Activated CD8-positive, alpha-beta memory T cell treated with anti-CD3 and anti-CD28 coated beads, Interleukin-2, amount 10 ng/mL, durations not matched to agents 7 days and 5 days (primary cell): ENCODE measurements at places on chromosomes 3 and 15. TPM values are rescaled to one million over a fixed set of nuclear protein-coding genes. Genes with fewer than 3 reads are reported as not detected.

DNA sequence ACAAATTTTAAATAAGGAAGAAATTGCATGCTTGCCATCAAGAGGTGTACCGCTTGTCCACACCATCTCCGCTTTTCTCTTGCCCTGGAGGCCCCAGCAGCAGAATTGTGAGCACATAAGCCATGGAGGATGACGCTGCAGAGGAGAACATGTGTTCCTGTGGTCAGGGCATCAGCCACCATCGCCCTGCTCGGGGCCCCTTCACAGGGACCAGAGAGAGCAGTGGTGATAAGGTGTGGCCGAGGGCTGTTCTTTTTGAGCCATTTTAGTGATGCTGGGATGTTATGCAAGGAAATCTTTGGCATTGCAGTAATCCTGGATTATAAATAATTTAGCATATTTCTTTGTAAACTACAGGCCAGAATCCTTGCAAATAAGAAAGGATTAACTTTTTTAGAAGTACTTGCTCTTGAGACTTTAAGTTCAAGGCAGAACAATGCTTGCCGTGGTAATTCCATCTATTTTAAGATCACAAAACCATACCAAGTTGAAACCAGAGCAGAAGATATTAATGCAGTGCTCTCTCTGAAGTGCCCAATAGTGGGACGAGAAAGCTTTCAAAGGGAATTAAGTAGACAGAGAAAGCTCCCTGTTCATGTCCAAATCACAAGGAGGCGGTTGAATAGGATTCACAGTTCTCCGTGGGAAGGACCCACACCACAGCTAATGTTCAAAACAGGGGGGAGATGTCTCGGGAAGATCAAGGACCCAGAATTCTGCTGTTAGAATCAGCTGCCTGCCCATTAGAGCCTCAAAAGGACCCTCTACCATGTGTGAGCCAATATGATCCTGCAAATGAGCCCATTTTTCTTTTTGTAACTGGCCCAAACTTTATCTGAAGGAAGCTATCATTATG, 338.5 kb downstream of the RORA start:
- peaks cover 19% of the 10 kb centered on the region for H3K27me3 ChIP-seq
- no peak overlapping the region for H3K27ac ChIP-seq
- no peak for DNase-seq

DNA sequence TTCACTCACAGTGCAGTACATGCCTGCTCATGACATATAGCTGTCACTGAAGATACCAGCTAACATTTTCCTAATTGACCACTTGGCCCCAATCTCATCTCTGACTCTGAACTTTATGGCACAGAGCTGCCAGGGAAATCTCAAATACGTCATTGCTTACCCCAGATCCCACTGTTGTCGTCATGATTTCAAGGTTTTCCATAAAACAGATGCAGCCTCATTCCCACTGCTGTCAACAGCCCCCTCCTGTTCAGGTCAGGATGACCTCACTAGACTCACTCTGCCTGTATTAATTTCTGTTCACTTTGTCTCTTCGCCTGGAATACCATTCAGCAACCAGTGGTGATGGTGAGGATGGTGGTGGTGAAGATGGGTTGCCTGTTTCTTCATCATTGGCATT, 262.6 kb upstream of the TPM1 start:
- peaks cover 9% of the 10 kb centered on the region for H3K27me3 ChIP-seq
- no peaks in the 10 kb centered on the region for H3K4me1 ChIP-seq
- H3K4me3 ChIP-seq, result no peak overlapping the region
- DNase-seq, result no peak

The PAK6 gene
- total RNA-seq, result 1.7 TPM

The ROPN1B gene
- not detected for total RNA-seq

DNA sequence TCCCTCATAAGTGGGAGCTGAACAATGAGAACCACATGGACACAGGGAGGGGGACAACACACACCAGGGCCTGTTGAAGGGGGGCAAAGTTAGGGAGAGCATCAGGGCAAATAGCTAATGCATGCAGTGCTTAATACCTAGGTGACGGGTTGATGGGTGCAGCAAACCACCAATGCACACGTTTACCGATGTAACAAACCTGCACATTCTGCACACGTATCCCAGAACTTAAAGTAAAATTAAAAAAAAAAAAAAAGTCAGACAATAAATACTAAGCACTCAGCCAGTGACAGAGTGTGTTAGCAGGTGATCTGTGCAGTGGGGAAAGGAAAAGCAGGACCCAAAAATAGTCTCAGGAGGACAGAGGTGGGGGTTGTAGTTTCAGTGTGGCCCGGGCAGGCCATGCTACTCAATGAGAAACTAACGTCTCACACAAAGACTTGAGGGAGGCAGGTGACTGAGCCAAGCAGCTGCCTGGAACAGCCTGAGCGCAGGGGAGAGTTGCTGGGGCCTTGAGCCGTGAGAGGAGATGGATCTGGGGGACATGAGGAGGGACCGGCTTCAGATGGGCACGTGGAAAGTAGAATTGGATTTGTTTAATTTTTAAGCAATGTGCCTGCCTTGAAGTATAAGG, 18.4 kb downstream of the ANKDD1A start:
- no peaks in the 10 kb centered on the region for H3K27me3 ChIP-seq
- H3K36me3 ChIP-seq, result no peaks in the 10 kb centered on the region
- H3K27ac ChIP-seq, result no peak overlapping the region
- H3K4me1 ChIP-seq, result peaks cover 10% of the 10 kb centered on the region

DNA sequence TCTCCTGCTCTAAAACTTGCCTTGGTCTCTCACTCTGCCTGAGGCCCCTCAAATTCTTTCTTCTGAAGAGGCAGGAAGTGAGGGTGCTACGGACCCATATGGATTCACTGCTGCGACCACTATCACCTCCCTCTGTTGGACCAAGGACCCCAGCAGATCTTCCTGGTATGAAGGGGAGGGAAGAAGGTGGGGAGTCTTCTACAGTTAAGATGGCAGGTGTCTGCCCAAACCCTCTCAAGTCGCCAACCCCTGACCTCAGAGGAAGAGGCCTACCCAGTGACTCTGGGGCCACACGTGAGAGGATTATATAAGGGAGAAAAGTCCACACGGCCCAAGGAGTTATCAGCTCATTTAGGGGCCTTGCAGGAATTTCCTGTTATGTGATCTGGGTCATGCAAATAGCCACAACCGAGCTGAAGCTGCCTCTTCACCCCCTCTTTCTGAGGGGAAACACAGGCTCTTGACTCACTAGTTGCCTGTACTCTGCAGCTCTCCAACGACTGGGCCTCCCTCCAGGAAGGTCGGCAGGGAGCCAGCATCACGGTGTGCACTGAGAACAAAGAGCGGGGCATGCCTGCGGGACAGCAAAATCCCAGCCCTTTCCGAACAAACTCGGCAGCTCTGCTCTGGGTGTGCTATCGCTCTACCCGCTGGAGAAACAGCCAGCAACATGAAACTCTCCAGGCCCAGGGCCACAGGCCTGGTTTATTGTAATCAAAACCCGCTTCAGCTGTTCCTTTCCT, 116.0 kb downstream of the XXYLT1 start:
- no peak for DNase-seq
- peaks cover 25% of the 10 kb centered on the region for H3K4me1 ChIP-seq
- no peaks in the 10 kb centered on the region for H3K36me3 ChIP-seq

GRCh38 chr3:44476181-44476611, 1.3 kb downstream of the ZNF445 start:
- H3K36me3 ChIP-seq, result peaks cover 11% of the 10 kb centered on the region
- H3K4me1 ChIP-seq, result peaks cover 26% of the 10 kb centered on the region
- H3K27me3 ChIP-seq, result no peaks in the 10 kb centered on the region
- H3K4me3 ChIP-seq, result peak overlapping the region; percentile 78
- no peak for DNase-seq
- H3K27ac ChIP-seq, result peak overlapping the region; percentile 83

GRCh38 chr3:15271030-15271429, 61.4 kb downstream of the SH3BP5 start:
- no peak overlapping the region for H3K27ac ChIP-seq
- peak; percentile 21 for DNase-seq
- H3K4me3 ChIP-seq, result no peak overlapping the region

The SCAP gene
- 65.5 TPM for total RNA-seq

- H3K27me3 ChIP-seq, result no peaks in the 10 kb centered on the region
- no peaks in the 10 kb centered on the region for H3K4me1 ChIP-seq
- no peak overlapping the region for H3K27ac ChIP-seq
These were observed 29.0 kb downstream of the MFN1 start for GRCh38 chr3:179376474-179376873.

DNA sequence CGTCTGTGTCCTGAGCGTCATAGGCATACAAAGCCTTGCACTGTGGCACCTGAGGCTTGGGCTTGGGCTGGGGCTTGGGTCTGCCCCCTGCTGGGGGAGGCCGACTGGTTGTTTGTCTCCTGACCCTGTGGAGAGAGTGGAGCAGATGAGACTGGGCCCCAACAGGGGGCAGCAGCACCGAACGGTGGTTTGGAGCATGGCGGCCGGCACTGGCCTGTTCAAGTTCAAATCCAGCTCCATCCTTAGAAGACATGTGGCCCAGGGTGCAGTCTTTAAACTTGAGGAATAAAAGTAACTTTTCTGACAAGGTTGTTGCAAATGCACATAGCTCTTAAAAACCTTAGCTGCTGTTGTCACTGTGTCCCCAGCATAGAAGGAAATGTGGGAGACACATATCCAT, 33.3 kb downstream of the CCNB2 start:
- H3K27ac ChIP-seq, result no peak overlapping the region
- DNase-seq, result peak; percentile 69
- H3K27me3 ChIP-seq, result no peaks in the 10 kb centered on the region
- peaks cover 33% of the 10 kb centered on the region for H3K36me3 ChIP-seq
- H3K4me1 ChIP-seq, result peaks cover 21% of the 10 kb centered on the region
- H3K4me3 ChIP-seq, result no peak overlapping the region

The LAMB2 gene
- total RNA-seq, result not detected

- no peak for DNase-seq
- peaks cover 33% of the 10 kb centered on the region for H3K36me3 ChIP-seq
These were observed 11.9 kb downstream of the NPHP3 start for GRCh38 chr3:132710311-132710710.

DNA sequence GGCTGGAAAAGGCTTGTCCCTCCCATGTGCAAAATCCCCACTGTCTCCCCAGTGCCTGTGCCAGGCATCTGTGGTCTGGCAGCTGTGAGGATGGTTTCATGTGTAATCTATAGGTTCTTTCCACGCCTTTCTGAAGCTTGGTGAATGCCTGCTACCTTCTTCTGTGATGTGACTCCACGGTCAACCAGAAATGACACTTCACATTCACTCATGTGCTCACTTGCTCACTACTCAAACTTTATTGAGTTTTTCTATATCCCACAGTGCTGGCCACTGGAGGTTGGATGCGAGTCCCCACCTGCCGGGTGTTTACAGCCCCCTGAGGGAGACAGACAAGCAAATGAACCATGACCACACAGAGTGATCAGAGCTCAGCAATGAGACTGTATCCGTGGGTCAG, 27.9 kb upstream of the TLE3 start:
- no peak overlapping the region for H3K27ac ChIP-seq
- H3K27me3 ChIP-seq, result peaks cover 38% of the 10 kb centered on the region
- H3K4me3 ChIP-seq, result no peak overlapping the region
- DNase-seq, result no peak

The TMEM62 gene
- total RNA-seq, result 21.2 TPM

GRCh38 chr15:40843885-40844695, at the start of gene SPINT1:
TSS of gene SPINT1 (plus strand) at chr15:40844048. CDS start at chr15:40844555, 507 bp downstream.
- no peaks in the 10 kb centered on the region for H3K36me3 ChIP-seq
- no peak within 1 kb of the TSS for H3K27ac ChIP-seq
- peaks cover 22% of the 10 kb centered on the region for H3K27me3 ChIP-seq
- H3K4me3 ChIP-seq, result peak within 1 kb of the TSS; percentile 78
- H3K4me1 ChIP-seq, result peaks cover 25% of the 10 kb centered on the region

DNA sequence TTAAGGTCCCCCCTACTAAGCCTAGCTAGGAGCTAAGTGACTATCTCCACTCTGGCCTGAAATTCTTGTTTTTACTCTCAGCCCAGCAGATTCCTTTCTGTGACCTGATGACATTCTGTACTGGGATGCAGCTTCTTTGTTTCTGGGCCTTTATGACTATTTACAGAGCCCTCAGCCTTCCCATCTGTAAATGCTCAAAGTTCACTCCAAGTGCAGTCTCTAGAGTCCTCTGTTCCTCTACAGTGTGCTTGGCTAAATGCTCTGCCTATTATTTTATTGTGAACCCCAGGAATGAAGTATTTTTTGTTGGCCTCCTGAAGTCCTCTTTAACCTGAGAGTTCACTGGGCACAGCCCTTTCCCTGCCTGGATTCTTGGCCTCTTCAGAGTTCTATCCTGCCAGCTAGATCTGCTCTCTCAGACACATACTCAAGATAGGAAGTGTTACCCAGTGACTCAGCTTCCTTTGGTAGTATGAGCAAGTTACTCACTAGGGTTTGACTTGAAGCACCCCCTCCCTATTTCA, 278.1 kb upstream of the P2RY1 start:
- no peak overlapping the region for H3K4me3 ChIP-seq
- DNase-seq, result no peak
- peak overlapping the region; percentile 61 for H3K27ac ChIP-seq
- H3K4me1 ChIP-seq, result peaks cover 12% of the 10 kb centered on the region

The RTP3 gene
- not detected for total RNA-seq

The CFAP91 gene
- not detected for total RNA-seq

- H3K4me1 ChIP-seq, result no peaks in the 10 kb centered on the region
- no peak for DNase-seq
- H3K27ac ChIP-seq, result no peak overlapping the region
- no peak overlapping the region for H3K4me3 ChIP-seq
- H3K36me3 ChIP-seq, result no peaks in the 10 kb centered on the region
- H3K27me3 ChIP-seq, result no peaks in the 10 kb centered on the region
These were observed 288.9 kb downstream of the EDEM1 start for GRCh38 chr3:5476403-5476802.

DNA sequence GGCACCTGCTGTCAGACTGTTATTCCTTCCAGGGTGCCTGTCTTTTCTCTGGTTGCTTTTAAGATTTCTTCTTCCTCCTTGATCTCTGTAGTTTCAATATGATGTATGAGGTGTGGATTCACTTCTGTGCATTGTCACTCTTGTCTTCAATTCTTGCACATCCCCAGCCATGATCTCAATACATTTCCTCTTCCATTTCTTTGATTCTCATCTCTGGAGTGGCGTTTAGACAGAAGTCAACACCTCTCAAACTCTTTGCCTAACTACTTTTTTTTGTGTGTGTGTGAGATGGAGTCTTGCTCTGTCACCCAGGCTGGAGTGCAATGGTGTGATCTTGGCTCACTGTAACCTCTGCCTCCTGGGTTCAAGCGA, 224.4 kb upstream of the LYSMD4 start:
- H3K27ac ChIP-seq, result no peak overlapping the region
- no peaks in the 10 kb centered on the region for H3K36me3 ChIP-seq
- H3K4me3 ChIP-seq, result no peak overlapping the region
- peaks cover 10% of the 10 kb centered on the region for H3K27me3 ChIP-seq
- no peaks in the 10 kb centered on the region for H3K4me1 ChIP-seq

The COX5A gene
- total RNA-seq, result 326 TPM
